Inflammatory macrophage (primary cell): ENCODE measurements at places on chromosomes 3 and 15.
A peak's percentile ranks its signal among the peaks of the same experiment; 100 is the strongest.

DNA sequence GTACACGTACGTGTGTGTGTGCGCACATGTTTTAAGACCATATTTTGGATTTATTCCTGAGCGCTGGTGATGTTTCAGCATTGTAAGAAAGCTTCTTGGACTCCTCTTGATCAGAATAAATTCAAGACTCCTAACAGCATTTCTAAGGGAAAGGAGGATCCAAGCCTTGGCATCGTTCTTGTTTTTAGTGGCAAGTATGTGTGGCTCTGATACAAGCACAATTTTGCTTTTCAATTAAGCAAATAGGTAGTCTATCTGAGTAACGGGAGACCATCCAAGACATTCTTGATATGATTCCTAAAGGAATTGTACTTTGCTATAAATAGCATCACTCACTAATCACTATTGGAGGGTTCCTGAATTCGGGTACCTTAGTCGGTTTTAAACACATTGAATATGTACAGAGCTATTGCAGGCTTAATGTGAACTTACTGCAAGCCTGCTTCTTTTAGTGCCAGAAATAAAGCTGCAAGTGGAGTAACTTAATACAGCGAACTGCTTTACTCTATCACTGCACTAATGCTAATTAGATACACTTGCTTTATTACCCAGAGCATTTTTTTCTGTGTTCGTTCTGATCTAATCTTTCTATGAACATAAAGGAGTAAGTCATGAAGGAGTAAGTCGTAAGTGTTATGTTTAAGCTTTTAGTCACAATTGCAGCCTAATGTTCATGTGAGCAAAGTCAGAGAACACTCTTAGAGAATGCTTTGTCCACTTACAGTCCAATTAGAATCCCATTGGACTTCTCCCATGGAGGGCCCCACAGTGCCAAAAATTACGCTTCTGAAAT lies 186.3 kb downstream of the MCTP2 start:
- DNase-seq, result no peak

DNA sequence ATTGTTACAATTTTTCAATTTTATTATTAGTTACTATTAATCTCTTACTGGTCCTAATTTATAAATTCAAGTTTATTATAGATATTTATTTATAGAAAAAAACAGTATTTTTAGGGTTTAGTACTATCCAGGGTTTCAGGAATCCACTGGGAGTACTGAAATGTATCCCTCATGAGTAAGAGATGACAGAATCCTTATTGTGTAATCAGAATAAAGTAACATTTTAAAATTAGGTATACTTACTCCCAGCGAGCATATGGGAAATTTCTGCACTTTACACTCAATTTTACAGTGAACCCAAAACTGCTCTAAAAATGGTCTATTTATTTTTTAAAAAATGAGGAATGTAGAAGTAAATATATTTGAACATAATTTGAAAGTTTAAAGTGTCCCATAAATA lies 202.7 kb downstream of the CGGBP1 start:
- DNase-seq, result no peak

DNA sequence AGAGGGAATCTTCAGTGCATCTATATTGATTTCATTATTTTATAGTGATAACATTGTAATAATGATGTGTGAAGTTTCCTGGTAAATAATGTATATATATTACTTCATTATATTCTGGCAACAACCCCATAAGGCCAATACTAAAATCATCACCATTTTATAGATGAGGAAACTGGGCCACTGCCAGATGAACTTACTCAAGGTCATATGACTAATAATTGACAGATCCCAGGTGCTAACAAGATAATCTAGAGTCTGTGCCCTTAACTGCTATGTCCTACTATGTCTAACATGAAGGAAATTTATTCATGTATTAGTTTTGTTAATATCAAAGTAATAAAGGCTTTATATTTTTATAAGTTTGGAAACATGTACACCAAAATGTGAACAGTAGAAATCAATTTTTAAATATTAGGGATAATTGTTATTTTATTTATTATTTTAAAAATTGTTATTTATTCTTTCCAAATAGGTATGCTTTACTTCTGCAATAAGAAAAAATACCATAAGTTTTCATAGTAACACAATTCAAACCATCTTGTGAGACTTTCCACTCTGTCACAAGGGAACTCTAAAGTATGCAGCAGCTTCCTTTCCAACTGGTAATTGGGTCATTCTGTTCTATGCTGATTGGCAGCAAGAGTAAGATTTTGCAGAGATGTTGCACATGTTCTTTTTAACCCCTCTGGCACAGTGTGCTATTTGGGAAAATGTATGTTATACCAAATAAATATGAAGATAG lies 90.8 kb upstream of the CMC1 start:
- no peak for DNase-seq

DNA sequence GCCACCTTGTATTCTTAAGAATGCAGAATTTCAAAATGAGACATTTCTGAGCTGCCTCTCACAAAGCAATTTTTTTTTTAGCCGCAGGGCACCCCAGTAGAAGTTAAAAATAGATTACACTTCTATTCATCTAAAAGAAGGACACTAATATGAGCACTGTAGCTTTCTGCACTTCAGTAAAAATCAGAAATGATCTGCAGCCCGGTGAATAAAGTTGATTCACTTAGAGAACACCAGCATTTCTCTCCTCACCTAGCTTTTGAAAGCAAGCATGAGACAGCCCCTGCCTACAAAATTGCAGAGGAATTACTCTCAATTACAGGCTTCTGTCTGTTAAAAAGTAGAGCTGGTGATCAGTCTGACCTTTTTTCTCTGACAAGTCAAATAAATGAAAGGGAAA lies 1062.4 kb downstream of the FHIT start:
- no peak for DNase-seq

DNA sequence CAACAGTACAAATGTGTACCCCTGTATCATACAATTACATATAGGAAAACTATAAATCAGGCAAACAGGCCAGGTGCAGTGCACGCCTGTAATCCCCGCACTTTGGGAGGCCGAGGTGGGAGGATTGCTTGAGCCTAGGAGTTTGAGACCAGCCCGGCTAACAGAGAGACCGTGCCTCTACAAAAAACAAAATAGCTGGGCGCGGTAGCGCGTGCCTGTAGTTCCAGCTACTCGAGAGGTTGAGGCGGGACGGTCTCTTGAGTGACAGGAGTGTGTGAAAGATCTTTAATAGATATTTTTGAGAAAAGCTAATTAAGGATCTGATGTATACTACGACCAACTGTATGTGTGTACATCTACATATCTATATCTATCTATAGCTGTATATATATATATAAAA lies 33.8 kb upstream of the BDH1 start:
- no peak for DNase-seq

DNA sequence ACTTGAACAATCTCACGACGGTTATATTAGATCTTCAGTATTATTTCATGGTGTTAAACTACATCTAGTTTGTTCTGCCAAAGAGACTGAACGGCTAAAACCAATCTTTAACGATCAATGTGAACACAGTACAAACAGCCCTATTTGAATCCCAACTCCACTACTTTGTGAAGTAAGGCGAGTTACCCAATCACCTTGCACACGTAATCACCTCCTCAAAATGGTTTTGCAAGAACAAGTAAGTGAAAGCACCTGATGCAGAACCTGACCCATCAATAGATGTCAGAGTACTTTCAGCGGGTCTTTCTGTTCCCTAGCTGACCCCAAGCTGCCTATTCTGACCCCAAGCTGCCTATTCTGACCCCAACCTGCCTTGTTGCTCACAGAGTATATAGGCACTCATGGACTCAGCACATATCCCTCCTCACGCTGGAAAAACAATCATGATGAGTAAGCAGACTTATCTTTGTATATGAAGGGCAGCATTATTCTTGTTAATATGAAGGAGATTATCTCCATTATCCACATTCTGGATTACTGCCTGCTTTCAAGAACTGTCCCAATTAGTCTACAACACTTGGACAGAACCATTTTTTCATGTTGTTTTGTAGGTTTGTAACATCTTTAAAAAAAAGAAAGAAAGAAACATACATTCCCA lies 3.7 kb downstream of the KPNA1 start:
- DNase-seq, result no peak

- DNase-seq, result peak; percentile 75
Measured at GRCh38 chr3:189148081-189148507, 23.7 kb upstream of the TPRG1 start.

DNA sequence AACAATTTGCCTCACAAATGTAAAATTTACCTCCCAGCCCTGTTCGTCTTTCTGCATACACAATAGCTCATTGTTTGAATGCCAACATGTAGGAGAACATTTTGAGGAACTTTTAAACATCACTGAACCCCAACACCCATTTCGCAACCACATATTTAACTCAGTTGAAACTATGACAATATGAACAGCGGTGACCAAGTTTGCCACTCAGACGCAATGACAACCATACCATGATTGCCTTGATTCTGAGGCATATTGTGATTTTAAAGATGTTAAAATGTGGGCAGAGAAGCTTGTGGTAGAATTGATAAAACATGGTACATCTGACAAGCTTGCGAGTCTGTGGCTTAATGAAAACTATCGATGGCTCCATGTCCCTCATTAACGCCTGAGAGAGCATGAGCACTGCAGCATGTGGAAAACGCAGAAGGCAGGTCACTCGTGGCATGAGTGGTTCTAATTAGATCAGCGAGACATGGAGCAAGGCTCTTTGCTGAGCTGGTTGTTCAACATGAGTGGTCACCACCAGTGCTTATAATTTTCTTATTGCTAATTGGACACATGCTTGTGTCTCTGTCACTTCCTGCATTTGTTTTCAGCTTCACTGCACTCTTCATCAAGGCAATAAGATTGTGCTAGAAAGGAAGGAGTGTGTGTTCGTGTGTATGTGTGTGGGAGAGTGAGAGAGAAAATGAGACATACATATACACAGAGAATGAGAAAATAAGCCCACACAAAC lies 116.8 kb downstream of the CHST2 start:
- peak; percentile 55 for DNase-seq

- peak; percentile 85 for DNase-seq
Measured at GRCh38 chr15:90839187-90840071, 29.0 kb upstream of the FURIN start.

- no peak for DNase-seq
Measured at GRCh38 chr3:146375219-146375618, 94.1 kb downstream of the PLSCR2 start.

DNA sequence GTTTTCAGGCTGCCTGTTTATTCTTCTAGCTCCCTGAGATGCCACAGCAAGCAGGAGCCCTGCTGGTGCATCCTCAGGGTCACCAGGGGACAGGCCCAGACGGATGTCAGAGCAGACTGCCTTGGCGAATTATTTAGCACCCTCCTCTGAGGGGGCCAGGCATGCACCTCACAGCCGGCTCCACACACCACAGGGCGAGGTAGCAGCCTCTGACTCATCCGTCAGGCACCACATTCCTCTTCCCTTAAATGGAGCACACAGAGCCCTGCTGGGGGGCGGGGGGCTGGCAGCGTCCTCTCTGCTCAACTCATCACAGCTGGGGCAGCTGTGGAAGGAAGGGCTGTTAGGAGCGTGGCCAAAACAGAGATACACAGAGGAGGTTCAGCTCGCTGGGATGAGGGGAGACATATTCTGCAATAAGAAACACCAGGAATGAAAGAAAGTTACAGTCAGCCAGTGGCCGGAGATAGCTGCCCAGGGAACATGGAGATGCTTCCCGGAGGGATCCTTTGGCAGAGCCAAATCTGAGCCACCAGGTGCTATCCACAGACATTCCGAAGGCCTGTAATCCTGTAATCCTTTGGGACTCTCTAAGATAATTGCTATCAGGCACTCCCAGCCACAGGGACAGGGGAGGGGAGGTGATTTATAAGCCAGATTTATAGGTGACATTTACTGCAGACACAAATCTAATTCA lies 13.9 kb upstream of the PRICKLE2 start:
- DNase-seq, result no peak

GRCh38 chr15:70754862-70755261 lies 8.5 kb downstream of the UACA start:
- DNase-seq, result no peak

DNA sequence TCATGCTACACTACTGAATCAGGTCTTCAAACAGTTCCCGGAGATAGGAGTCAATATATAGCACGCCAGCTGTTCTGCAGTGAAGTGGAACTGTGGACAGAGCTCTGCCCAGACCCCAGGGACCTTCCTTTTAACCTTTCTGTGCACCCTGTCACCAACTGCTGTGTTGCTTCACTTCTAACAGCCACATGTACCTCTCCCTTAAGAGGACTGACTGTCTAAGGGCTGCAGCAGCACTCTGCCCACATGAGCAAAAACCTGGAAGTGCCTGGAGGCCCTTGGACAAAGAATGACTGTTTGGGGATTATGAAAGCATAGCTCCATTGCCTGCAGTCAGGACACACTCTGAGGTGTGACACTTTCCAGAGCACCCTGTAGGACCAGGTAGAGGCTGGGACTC lies 88.3 kb upstream of the CTNNB1 start:
- peak; percentile 48 for DNase-seq

GRCh38 chr3:155809181-155809580 lies 3.1 kb upstream of the C3orf33 start:
- DNase-seq, result no peak

- peak; percentile 90 for DNase-seq
Measured at GRCh38 chr3:61358364-61358763, 107.1 kb upstream of the FHIT start.

GRCh38 chr15:60387321-60387720 lies 10.5 kb downstream of the ANXA2 start:
- DNase-seq, result no peak

- DNase-seq, result no peak
Measured at GRCh38 chr3:6264906-6265305, 596.0 kb upstream of the GRM7 start.

GRCh38 chr3:73784686-73785392 lies 160.1 kb upstream of the PDZRN3 start:
- no peak for DNase-seq

GRCh38 chr3:184156522-184156955 lies 1.4 kb downstream of the DVL3 start:
- DNase-seq, result no peak

- peak; percentile 62 for DNase-seq
Measured at GRCh38 chr15:73677146-73677607, 7.0 kb upstream of the CD276 start.

DNA sequence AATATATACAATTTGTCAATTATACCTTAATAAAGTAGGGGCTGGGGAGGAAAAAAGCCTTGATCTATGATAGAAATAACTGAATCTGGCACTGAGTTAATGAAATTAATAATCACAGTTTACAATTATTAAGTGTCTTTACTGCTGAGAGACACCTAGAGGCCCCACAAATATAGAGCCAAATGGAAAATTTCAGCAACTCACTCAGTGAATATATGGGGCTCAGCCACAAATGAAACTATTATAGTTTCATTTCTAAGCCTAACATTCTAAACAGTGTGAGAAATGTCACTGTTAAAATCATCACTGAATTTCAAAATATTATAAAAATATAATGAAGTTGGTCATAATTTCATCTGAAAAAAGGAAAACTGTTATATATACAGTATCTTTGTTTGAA lies 40.3 kb downstream of the GNB4 start:
- no peak for DNase-seq

DNA sequence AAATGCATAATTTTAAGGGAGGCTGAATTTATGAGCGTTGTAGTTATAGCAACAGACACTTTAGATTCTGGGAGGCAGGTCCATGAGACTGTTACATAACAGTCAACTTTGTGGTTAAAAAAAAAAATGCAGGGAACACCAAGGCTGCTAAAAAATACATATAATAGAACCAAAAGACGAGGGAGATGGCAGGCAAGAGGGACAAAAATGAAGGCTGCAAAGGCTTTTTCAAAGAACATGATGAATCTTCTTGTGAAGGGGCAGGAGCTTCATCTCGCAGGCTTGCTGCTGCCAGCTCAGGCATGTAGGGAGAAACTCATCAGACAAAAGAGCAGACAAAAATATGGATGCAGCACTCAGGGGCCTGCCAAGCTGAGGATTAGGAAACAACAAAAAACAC lies 243.9 kb downstream of the SHQ1 start:
- no peak for DNase-seq
